ENCODE measurements at places on chromosomes 12 and 14.

GRCh38 chr12:66662179-66662578 is 16.7 kb downstream of the GRIP1 start:
- no peak for DNase-seq

DNA sequence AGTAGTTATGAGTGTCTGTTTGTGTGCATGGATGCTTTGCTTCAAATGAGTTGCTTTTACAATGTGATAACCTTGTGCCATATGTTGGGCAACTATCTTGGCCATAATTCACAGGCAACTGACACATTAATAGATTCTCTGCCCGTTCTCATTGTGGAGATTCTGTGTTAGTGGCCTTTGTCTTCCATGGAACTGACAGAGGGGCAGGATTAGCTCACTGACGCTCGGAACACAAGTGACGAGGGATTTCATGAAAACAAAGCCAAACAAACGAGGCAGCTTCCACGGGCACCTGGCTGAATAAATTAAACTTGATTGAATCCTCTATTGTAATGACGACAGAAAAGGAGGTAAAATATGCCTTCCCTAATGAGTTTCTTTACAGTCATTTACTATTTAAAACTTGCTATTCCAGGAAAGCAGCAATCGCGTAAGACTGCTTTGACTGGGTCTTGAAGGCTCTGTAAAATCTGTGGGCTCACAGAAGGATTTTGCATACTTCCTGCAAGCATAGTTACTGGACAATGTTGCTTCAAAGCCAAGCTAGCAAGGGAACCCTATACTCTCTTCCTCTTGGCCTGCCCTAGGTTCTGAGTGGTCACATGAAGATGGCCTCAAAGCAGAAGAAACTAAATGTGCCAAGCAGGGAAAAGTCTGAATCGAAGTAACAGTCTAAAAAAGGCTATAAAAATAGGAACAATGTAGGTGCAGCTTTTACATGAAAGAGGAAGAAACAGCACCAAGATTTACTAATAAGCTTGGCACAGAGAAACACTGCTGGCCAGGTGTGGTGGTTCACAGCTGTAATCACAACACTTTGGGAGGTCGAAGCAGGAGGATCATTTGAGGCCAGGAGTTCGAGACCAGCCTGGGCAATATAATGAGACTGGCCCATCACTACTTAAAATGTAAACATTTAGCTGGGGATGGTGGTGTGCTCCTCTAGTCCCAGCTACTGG is 28.1 kb upstream of the SINHCAF start:
- no peak for DNase-seq

- no peak for DNase-seq
Observed at GRCh38 chr14:63773504-63773903, 45.6 kb upstream of the SGPP1 start.

- DNase-seq: no peak
Observed at GRCh38 chr14:91957876-91958313, 10.4 kb upstream of the FBLN5 start.

GRCh38 chr12:54612225-54612750 is 22.4 kb downstream of the LACRT start:
- DNase-seq: no peak

DNA sequence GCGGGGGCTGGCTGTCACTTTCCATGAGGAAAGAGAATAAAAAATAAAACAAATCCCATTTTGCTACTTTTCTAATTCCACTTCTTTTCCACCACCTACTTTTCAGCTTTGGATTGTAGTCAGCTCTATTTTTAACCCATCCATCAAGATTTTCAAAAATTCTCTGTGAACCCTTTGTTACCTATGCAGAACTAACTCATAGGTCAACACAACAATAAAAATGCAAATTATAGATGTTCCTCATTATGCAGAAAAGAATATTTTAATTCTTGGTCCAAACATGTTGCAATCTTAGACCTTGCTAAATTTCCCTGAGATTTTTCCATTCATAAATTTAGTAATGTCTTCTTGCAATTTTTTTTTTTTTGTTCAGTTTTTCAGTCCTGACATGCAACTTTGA is 454.5 kb downstream of the ADAMTS20 start:
- no peak for DNase-seq

- DNase-seq: peak; percentile 4
Observed at GRCh38 chr12:58268069-58268468, 326.7 kb downstream of the ATP23 start.

- peak; percentile 82 for DNase-seq
Observed at GRCh38 chr14:92397150-92397952, 74.4 kb downstream of the SLC24A4 start.

- DNase-seq: no peak
Observed at GRCh38 chr14:86196471-86196870, 666.5 kb downstream of the FLRT2 start.

DNA sequence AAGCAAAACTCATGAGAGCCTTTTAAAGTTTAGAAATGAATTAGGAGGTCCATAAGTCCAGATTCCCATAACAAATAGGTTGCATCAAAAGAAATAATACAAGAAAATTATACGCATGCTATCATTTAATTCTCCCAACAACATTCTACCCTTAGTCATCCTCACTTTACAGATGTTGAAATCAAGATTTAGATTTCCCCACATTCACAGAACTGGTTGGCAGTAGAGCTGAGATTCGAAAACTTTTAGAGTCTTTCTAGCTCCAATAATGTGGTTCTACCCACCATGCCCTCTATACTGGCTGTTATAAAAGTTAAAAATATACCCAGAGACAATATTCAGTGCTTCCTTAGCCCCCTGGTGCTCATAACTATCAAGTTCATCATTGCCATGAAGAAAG is 56.6 kb upstream of the METAP2 start:
- no peak for DNase-seq

- no peak for DNase-seq
Observed at GRCh38 chr14:100304825-100305323, 1.4 kb downstream of the SLC25A29 start.

DNA sequence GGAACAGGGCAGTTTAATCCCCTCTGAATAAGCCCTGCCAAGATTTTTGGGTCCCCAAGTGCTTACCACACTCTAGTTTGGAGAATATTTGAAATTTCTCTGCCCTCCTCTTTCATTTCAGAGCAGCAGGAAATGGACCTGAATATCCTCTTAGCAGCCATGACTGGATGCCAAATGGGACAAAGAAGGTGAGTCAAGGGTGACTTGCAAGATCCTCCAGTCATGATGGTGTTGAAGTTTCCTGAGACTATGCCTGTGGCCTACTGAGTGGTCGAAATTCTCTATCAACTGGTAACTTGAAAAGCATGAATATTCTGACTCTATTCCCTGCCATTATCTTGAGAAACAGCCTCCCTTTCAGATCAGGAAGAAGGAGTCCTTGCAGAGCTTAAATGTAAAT is 1674.7 kb upstream of the SEL1L start:
- no peak for DNase-seq

DNA sequence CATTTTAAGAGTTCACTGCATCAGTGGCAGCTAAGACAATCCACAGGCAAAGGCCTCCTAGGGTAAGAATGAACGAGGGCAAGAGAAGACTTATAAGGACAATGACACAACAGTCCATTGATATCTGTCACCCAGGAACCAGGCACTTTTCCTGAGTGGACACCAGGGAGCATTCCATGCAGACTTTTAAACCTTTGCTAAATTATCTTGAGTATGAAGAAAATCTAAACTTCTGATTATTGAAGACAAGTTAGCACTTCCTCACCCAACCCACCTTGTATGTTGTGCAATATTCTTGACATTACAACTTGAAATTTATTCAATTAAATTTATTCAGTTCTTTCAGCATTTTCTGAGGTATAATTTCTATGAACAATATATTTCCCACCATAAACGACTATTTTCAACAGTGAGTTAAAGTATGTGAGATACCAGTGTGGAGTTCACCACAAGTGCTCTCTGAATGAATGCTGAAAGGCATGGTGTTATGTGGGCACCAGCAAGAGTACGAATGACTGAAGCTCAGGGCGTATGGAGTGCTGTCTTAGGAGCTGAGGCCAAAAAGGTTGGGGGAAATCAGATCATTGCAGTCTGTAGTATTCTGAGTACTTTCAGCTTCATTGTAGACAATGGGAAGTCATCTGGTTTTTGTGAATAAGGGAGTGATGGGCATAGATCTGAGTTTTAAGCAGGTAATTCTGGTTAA is 124.3 kb upstream of the LMNTD1 start:
- no peak for DNase-seq

DNA sequence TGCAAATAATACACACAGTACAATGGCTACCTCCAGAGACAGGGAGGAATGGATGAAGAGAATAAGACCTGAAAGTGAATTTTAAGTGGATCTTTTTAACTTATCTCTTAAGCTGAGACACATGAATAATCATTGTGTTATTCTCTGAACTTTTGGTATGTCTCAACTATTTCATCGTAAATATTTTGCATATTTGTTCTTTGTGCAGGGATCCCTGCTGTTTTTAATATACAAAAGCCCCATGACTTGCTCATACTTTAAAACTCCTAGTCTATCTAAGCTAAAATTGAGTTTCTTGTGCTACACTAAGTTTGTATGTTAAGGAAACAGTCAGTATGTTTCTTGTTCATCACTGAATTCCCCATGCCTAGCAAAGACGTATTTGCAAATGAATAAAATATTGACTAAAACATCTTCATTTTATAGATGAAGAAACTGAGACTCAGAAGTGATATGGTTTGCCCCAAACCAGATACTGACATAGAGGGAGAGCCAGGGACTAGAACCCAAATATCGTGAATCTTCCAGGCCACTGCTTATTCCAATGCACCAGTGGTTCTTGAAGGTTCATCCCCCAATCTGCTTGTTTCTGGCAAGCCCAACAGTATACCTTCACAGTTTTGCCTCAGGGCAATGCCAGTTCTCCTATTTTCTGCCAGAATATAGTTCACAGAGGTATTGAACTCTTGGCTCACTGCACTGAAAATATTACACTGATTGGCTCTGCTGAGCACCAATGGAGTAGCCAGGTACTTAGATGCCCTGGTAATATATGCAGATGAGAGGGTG is 356.9 kb downstream of the MED13L start:
- DNase-seq: no peak

- no peak for DNase-seq
Observed at GRCh38 chr12:50734409-50735263, 29.3 kb upstream of the ATF1 start.

DNA sequence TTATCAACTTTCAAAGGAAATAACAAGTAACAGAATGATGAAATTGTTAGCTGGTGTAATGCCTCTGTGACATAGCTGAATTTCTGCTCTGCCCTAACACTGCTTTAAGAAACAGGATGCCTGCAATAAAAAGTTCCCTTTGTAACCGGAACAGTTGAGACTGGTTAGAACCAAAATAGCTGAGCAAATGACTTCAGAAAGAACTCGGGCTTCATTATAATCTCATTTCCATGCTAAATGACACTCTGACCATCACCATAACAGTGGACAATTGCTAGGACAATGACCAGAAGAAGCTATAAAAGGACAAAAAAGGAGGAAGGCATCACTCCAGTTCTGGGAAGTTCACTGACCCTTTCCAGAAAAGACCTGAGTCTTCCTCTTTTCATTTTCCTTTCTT is 23.5 kb upstream of the PYGL start:
- DNase-seq: no peak

DNA sequence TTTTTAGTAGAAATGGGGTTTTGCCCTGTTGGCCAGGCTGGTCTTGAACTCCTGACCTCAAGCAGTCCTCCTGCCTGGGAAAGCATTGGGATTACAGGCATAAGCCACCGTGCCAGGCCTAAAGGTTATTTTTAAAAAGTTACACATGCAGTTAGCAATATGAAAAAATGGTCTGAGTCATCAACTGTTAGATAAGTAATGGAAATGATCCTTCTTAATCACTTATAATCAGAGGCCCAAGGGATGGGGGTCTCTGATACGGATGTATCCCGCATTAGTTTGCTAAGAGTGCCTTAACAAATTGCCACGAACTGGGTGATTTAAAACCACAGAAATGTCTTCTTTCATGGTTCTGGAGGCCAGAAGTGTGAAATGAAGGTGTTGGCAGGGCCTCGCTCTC is 54.1 kb upstream of the FERMT2 start:
- DNase-seq: no peak

GRCh38 chr12:15931590-15932053 is 20.5 kb downstream of the DERA start:
- no peak for DNase-seq

DNA sequence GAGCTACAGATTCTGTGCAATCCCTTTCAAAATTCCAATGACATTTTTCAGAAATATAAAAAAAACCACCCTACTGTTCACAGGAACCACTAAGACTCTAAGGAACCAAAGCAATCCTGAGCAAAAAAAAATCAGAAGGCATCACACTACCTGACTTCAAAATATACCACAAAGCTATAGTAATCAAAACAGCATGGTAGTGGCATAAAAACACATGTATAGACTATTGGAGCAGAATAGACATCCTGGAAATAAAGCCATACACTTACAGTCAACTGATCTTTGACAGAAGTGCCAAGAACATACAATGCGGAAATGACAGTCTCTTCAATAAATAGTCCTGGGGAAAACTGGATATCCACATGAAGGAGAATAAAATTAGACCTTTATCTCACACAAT is 56.5 kb downstream of the EGLN3 start:
- no peak for DNase-seq

DNA sequence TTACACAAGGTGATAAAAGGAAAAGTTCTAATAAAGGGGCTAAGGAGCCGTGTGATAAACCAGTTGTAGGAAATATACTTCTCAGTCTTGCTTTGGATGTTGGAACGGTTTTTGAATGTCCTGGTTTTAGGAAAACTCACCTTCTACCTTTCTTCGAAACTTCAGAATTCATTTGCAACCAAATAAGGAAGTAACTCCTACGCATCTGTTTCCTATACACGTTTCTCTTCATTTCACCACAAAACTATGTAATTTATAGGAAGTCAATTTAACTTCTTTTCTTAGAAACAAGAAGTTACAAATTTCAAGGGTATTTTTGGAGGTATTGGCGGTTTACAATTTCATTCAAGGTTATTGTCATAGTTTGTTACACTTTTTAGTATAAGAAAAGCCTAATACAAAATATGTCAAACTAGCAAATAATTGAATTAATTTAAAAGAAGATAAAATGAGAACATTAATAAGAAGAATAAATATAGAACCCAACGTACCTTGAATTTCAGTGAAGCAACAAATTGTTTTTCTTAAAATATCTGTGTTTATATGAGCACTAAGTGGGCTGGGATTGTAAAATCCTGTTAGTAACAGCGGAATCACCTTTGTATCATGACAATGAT is 33.2 kb upstream of the CD69 start:
- no peak for DNase-seq

GRCh38 chr12:88111074-88111652 is 30.7 kb downstream of the CEP290 start:
- DNase-seq: peak; percentile 26

GRCh38 chr14:70773182-70773862 is 36.0 kb downstream of the MAP3K9 start:
- DNase-seq: no peak

GRCh38 chr12:52514471-52515318 is 5.5 kb downstream of the KRT5 start:
- DNase-seq: no peak

GRCh38 chr14:89212386-89213235 is 204.4 kb downstream of the FOXN3 start:
- DNase-seq: no peak
